ENCODE measurements at places on chromosomes 13 and 19. TPM values are rescaled to one million over a fixed set of nuclear protein-coding genes. Genes with fewer than 3 reads are reported as not detected.

NLRP5 gene
- not detected for total RNA-seq

SGCG gene
- 0.13 TPM for total RNA-seq

COX7A1 gene
- total RNA-seq, result 13.7 TPM

ZNF99 gene
- under 0.01 TPM for total RNA-seq

EPS8L1 gene
- 0.26 TPM for total RNA-seq

RFPL4AL1 gene
- not detected for total RNA-seq

CRB3 gene
- total RNA-seq, result not detected

TEKTIP1 gene
- total RNA-seq, result not detected

HTR2A gene
- total RNA-seq, result 0.26 TPM

RNF225 gene
- total RNA-seq, result not detected

FFAR1 gene
- not detected for total RNA-seq

OR10H1 gene
- total RNA-seq, result not detected

APOE gene
- total RNA-seq, result 0.32 TPM

TLE2 gene
- total RNA-seq, result 4.5 TPM

S1PR2 gene
- 15.5 TPM for total RNA-seq

ANKRD24 gene
- total RNA-seq, result 0.97 TPM

SIAH3 gene
- not detected for total RNA-seq

ELL gene
- 13.8 TPM for total RNA-seq

ZNF880 gene
- 32.1 TPM for total RNA-seq

CAMSAP3 gene
- total RNA-seq, result not detected

SHD gene
- total RNA-seq, result not detected

CYP4F2 gene
- total RNA-seq, result not detected

GIPC1 gene
- 75.1 TPM for total RNA-seq

ANKLE1 gene
- total RNA-seq, result not detected

HIF3A gene
- total RNA-seq, result 0.39 TPM

PEX11G gene
- 1.7 TPM for total RNA-seq

ZNF583 gene
- 13.5 TPM for total RNA-seq

MAST1 gene
- total RNA-seq, result 0.13 TPM

PPM1N gene
- 0.43 TPM for total RNA-seq

LRRC4B gene
- total RNA-seq, result not detected

FAM216B gene
- total RNA-seq, result not detected

GNA15 gene
- total RNA-seq, result not detected

KPTN gene
- 3.3 TPM for total RNA-seq

GZMM gene
- not detected for total RNA-seq

ZNF414 gene
- total RNA-seq, result 3.7 TPM

SMIM7 gene
- total RNA-seq, result 76.0 TPM

FCER2 gene
- not detected for total RNA-seq

TEX26 gene
- total RNA-seq, result 0.26 TPM

TNFSF13B gene
- 6.9 TPM for total RNA-seq

PRR12 gene
- 2.8 TPM for total RNA-seq

LGALS7 gene
- total RNA-seq, result not detected

KLK12 gene
- total RNA-seq, result not detected

ZNF878 gene
- total RNA-seq, result 0.52 TPM

MBD3L3 gene
- total RNA-seq, result not detected

C19orf67 gene
- not detected for total RNA-seq

ZNF66 gene
- 4.6 TPM for total RNA-seq

TEAD2 gene
- total RNA-seq, result 21.3 TPM

HAUS8 gene
- total RNA-seq, result 2.4 TPM

PSG4 gene
- 2.7 TPM for total RNA-seq

NXNL1 gene
- total RNA-seq, result not detected

PRSS57 gene
- not detected for total RNA-seq

OR4F17 gene
- total RNA-seq, result not detected

KIR3DL2 gene
- total RNA-seq, result not detected

LILRB2 gene
- not detected for total RNA-seq

GARIN5A gene
- total RNA-seq, result not detected

CEACAM7 gene
- total RNA-seq, result not detected

KCTD4 gene
- total RNA-seq, result 4.3 TPM

GPR4 gene
- under 0.01 TPM for total RNA-seq

CABP5 gene
- not detected for total RNA-seq
